MM.1S (cell line): ENCODE measurements at places on chromosomes 4 and X.
A peak's percentile ranks its signal among the peaks of the same experiment; 100 is the strongest.

DNA sequence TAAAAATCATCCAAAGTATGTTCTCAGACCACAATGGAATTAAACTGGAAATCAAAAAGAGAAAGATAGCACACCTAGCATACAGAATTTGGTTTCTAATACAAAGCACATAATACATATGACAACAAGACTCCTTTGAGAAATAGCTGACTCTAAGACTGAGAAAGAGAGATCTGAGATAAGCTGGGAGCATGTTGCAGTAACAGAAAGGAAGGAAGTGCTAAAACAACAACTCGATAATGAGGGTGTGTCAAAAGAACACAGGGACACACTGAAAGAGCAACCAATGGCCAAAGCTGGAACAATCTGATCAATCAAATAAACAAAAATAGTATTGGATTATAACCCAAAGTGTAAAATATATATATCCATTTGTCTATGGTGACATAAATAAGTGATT, 586.6 kb downstream of the C4orf33 start:
- peak; percentile 41 for DNase-seq

- no peak for DNase-seq
These were observed 89.4 kb downstream of the FMR1NB start for GRCh38 chrX:148070504-148070877.

DNA sequence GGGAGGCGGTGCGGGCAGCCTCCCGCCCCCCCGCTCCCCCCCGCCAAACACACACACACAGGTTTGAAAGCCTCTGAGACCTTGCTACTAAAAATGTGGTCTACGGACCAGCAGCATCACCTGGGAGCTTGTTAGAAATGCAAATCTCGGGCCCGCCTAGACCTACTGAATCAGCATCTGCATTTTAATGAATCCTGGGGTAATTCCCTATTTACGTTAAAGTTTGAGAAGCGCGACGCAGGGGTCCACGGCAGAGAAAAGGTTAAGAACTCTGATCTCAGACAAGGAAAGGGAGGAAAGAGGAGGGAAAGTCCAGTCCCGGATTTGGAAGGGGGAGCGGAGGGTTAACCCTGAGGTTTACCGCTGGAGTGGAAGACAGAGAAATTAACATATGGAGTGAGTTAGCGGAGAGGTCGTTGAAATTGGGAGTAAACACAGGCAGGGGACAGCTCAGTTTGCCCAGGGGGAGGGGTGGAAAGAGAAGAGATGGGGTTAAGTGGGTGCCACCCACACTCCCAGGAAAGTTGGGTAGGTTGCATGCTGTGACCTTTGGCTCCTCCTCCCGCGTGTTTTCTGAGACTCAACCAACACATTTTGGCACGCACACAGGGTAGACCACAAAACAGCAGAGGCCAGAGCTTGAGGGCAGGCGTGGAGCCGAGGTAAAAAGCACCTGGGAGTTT, 483.6 kb downstream of the BCOR start:
- DNase-seq: peak; percentile 92

DNA sequence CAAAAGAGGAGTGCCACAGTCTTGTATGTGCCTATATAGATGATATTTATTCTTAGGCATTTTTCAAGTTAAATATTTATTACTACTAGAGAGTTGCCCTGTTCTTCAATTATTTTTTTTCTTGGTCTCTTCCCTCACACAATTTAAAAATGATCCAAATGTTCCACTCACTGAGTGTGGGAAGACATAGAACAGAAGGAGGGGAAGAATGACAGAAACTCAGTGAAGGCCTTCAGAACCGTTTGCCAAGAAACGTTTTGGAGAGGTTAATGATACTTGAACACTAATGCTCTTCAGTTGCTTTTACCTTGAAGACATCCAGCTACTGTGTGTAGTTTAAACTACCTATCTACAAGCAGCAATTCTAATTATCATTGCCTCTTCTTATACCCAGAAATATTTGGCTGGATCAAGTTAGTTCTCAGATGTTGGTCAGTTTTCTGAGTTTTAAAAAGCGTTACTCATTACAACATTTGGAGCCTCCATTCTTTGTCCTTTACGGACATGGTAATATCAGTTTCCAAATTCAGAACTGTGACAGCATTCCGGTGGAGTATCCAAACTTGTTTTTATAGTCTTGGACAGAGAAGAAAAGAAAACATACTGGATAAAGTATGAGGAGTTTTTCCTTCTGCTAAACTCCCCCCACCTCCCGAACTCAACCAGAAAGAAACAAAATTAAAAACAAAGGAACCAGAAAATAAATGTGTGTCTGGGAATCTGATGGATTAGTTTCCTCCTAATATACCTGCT, 389.7 kb downstream of the SPRY1 start:
- no peak for DNase-seq

DNA sequence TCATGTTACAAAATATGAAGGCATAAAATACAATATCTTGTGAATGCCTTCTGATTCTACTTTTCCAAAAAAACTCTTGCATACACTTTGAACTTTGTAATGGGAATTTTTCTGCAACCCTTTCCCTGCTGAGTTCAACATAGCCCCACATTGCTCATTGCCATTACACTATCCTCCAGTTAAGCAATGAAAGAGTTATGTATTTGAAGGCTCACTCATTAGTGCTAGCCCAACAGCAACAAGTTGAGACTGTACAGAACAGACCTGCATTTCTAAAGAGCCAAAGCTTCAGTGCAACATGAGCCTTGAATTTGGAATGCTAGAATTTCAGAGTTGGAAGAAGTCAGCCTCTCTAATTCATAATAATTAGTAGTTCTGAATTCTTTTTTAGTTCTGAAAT, 44.4 kb upstream of the STAG2 start:
- no peak for DNase-seq

DNA sequence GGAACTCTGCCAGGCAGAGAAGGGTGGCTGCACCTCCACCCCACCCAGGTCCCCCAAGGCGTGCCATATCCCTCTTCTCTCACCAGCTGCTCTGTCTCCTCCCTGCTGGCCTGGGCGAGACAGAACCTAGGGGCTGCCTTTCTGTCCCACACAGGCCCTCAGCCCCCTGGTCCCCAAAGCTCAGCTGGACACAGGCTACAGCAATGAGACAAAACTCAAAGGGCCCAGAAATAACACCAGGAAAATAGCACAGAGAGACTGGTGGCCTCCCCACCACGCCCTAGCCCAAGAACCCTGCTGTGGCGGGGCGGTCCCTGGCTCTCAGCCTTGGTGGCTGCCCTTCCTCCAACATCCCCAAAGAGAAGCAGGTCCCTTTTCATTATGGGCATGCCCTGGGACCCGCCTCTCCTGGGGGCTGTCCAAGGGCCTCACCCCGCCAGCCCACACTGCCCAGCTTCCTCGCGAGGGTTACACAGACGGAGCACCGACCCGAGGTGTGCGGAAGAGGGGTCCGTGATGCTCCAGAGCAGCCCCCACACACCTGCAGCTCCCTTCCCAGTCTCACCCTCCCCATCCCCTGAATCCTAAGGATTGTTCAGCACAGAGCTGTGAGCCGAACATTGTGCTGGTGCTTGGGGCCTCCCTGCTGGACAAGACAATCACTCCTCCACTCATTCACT, 67.7 kb upstream of the HMX1 start:
- no peak for DNase-seq
